NCI-H1105 (cell line): ENCODE measurements at places on chromosomes 1 and 21.

DNA sequence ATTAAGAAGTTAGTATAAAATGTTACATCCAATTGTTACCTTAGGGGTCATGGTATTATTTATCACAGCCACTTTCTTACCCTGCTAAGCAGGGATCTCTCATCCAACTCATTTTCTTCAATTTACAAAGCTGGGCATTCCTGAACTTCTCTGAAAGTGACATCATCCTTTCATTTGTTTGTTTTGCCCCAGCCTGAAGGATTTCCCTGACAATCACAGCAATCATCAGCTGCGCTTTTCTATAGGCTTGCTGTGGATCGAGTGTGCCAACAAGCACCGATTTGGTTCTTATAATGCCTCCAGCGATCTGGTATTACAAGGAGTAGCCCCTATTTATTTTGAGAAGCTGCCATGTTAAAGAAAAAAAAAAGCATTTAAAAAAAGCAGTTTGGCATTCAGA, 240.2 kb downstream of the USH2A start:
- no peak for DNase-seq

GRCh38 chr1:247273013-247273412, 17.1 kb downstream of the VN1R5 start:
- DNase-seq = no peak

GRCh38 chr1:232421143-232421796, 208.7 kb downstream of the SIPA1L2 start:
- DNase-seq = peak; percentile 67

DNA sequence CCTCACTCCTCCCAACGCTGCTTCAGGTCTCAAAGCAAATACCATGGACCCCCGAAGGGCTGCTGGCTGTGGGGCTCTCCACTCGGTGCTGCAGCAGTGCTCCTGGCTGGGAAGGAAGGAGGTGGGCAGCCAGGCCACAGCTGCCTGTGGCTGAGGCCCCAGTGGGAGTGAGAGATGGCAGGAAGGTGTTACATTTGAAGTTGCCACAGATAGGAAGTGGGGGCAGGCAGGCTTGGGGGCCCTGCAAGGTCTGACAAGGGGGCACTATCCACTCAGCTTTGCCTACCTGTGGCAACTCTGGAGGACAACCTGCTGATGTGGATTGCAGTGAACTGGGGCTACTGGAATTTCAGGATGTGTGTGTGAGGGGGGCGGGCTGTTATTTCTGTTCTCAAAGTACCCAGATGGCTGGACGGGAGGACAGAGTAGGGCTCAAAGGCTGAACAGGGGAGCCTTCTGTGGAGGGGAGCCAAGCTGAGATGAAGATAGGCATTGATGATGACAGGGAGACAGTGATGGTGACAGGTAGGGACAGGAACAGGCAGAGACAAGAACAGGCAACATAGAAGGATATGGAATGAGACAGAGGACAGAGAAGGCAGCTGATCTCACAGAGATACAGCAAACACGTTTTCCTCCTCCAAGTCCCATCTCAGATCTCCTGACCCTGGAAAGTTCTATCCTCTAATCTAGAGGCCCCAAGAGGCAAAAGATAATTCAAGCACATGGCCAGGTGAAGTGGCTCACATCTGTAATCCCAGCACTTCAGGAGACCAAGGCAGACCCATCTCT, 1.8 kb downstream of the ZNF683 start:
- DNase-seq = no peak

DNA sequence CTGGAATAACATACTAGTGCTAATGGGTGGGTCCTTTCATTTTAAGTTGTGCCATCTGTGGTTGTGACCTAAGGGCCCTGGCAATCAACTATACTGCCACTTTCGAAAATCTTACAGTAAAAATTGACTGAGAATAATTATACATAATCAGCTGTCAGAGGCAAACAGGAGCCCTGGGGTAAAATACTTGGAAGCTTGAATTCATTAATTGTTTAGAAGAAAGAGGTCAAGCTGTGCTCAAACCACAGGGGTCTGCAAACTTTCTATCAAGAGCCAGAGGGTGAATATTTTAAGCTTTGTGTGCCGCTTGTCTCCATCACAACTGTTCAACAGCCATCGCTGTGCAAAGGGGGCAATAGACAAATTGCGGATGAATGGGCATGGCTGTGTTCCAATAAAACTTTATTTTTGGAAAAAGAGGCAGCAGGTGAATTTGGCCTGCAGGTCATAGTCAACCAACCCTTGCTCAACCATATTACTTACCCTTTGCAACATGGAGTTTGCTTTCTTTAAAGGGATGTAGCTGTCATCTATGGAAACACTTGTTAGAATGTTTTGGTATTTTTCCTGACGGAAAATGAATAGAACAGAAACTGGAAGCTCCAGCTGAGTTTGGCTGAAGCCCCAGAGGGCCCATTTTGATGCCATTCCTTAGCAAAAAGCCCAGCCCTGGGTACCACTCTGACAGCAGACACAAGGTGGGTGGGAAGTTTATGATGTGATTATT, 35.7 kb upstream of the USP1 start:
- DNase-seq = no peak

GRCh38 chr1:200741551-200742207, 3.0 kb downstream of the CAMSAP2 start:
- DNase-seq = no peak

GRCh38 chr1:231162297-231162969, 575 bp downstream of the TRIM67 start:
- DNase-seq = no peak

- DNase-seq = no peak
These were observed 151.8 kb upstream of the B3GALT2 start for GRCh38 chr1:193338194-193338593.

DNA sequence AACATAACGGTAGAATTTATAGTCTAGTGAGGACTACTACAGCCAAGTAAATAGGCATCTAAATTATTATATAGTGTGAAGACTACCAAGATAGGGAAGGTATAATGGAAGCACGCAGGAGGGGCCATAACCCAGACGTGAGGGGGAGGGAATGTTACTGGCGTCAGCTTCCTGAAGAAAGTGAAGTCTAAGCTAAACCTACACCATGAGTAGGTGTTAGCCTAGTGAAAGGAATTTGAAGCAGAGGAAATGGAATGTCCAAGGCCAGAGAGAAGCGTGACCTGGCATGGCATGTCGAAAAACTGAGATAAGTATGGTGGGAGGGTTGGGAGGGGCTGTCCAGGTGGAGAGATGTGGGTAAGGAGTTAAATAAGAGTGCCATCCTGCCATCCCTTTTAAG, 140.5 kb downstream of the SLC44A5 start:
- DNase-seq = no peak

DNA sequence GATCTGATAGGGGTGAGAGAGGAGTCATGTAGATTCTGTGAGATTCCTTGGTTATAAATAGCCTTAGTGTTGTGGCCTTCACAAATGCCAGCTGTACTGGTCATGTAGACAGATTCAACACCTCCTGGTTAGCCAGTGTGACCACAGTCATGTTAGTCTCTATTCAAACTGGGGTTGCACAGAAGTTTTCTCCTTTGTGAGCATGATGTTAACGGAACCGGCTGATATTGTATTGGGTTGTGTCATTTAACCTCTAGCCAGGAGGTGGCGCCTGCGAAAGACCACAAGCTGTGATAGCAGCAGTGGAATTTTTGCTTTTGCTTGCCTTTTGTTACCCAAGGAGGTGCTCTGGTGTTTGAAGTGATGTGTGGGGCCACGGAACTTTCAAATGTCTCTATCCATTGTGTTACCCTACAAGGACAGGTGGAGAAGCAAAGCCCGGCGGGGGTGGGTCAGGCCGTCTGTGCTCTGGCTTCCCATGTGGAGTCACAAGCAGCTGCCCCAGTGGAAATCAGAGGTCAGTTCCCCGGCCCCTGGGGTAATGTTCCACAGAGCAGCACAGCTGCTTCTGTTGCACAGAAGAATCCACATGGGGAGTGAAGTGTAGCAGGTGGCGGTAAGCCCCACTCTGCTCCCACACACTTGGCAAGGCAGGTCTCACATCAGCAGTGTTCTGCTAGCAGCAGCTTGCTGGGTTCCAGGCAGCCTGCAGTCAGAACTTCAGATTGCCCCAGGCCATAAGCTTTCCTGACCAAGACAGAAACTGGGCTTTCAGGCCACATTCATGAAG, 112.6 kb downstream of the ADAMTS1 start:
- DNase-seq = no peak

DNA sequence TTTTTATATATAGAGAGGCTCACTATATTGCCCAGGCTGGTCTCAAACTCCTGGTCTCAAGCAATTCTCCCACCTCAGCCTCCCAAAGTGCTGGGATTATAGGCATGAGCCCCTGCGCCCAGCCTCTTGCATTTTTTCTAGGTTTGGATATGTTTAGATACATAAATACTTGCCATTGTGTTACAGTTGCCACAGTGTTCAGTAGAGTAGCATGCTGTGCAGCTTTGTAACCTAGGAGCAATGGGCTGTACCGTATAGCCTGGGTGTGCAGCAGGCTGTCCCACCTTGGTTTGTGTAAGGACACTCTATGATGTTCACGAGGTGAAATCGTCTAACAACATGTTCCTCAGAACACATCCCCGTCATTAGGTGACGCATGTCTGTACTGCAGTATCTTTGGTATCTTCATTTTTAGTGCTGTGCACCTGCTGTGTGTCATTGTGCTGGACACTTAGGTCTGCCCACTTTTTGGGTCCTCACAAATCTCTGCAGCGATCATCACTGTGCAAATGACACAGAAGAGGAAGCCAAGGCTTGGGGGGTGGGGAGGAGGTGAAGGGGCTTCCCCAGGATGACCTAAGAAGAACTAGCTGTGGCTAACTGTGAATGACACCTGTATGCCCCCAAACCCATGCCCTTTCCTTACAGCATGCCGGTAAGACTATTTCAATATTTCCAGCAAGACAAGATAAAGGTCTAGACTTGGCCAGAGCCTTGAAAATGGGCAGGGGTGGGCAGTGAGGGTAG, 44.5 kb downstream of the SDC3 start:
- DNase-seq = no peak

DNA sequence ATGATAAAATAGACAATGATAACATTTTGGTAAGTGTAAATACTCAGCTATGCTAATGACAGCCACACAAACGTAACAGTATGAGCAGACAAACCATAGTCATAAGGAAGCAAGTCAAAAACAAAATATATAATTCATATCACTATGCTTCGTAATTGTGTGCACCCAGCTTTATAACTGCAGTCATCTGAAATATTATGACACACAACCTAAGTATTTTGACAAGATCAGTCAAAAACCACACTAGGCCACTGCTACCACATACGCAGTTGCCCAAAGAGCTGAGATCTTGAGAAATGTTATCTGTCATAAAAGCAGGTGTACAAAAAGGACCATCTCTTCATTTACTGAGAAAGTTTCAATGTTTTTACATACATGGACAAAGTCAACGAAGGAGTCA, 26.0 kb downstream of the RNASEL start:
- no peak for DNase-seq

DNA sequence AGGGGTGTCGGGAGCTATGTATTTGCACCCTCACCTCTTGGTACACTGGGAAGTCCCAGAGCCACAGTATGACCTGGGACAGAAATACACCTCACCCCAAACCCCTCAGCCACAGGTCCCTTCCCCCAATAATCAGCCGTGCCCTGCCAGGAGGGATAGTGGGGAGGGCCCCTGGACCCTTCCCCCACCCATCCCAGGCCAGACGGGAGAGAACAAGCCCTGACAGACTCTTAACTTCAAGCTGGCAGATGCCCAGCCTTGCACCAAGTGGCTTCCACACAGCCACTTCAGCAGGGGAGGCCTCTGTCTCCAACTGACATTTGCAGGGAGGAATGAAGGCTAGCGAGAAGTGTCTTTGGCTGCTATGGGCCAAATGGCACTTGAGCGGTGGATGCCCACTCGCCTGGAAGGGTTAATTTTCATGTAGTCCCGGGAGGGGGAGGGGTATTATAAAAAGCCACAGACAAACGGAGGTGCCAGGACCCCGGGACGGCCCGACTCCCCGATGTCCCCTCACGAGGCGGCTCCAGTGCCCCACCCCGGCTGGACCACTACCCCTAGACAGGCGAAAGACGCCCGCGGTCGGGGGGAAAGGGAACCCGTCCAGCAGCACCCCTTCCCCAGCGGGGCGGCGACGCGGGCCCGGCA, 495 bp downstream of the SYNC start:
- DNase-seq = peak; percentile 73

DNA sequence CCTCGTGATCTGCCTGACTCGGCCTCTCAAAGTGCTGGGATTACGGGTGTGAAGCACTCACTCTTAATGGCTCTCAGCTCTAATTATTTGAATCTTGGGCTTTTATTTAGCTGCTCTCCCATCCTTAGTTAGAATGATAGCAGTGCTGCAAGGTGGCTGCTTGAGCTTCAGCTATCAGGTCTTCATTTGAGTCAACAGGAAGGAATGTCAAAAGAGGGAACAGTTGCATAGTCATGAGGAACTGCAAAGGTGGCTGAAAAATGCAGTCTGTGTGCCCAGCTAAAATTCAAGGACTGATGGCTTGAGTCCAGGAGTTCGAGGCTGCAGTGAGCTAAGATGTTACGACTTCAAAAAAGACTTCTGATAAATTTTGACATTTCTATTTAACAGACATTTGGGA, 55.6 kb downstream of the UCK2 start:
- DNase-seq = no peak

GRCh38 chr1:185271921-185272320, 45.1 kb downstream of the IVNS1ABP start:
- no peak for DNase-seq

GRCh38 chr21:41045534-41046268, 122.3 kb upstream of the BACE2 start:
- DNase-seq = peak; percentile 90

GRCh38 chr1:22048351-22049192, 3.9 kb upstream of the CDC42 start:
- no peak for DNase-seq

- no peak for DNase-seq
These were observed 152.5 kb downstream of the KCNH1 start for GRCh38 chr1:210981490-210981889.

GRCh38 chr1:44012941-44013609, 18.2 kb downstream of the SLC6A9 start:
- no peak for DNase-seq

DNA sequence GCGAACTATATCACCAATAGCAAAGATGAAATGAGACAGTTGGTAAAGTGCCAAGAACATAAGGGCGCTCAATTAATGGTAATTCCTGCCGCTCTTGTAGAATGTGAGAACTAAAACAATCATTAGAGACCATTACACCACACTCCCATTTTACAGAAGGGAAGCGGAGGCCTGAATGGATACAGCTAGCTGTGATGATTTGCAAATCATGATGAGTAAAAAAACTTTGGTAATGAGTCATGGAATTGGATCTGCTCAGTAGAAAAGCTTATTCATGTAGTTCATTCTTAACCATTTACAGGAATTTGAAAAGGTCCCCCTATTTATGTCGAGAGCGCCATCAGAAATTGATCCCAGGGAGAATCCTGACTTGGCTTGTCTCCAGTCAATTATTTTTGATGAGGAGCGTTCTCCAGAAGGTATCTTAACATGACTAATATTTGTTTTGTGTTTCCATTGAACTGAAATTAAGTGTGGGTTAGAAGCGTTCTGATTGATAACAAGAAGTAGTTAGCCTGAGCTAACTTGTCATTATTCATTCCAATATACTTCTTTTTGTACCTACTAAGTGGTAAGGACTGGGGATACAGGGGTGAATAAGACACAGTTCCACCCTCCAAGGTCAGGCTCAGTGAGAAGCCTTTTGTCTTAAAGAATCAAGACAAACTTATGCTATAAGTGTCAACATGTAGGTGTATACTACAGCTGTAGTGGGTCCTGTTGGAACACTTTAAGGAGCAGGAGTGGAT, 812 bp downstream of the TTC4 start:
- no peak for DNase-seq

- DNase-seq = no peak
These were observed 20.8 kb upstream of the LRRC3 start for GRCh38 chr21:44434568-44434925.

GRCh38 chr1:213658457-213658856, 329.3 kb upstream of the PROX1 start:
- no peak for DNase-seq

- DNase-seq = no peak
These were observed 7.8 kb upstream of the PINK1 start for GRCh38 chr1:20625176-20626097.
